Activated T-cell treated with anti-CD3 and anti-CD28 coated beads for 1 hour (primary cell): ENCODE measurements at places on chromosomes 1 and 21.

- no peak for DNase-seq
Measured at GRCh38 chr1:1366699-1367066, 8.3 kb downstream of the AURKAIP1 start.

DNA sequence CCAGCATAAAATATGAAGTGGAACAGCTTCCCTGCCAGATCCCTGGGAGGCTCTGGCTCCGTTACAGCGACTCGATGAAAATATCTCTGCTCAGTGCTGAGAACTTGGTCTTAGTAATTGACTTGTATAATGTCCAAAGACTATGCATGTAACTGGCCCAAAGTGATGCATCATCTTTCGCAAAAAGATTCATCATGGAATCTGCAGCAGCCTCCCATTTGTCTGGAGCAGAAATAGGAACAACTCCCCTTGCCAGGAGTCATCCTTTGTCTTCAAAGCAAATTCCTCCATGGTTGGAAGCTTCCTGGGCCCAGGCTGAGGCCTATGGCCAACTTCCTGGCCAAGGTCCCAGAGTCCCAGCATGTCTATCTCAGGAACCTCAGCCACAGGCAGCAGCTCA is 16.9 kb upstream of the SLC6A17 start:
- no peak for DNase-seq

- DNase-seq: no peak
Measured at GRCh38 chr1:3741566-3742438, 10.4 kb upstream of the CCDC27 start.

GRCh38 chr1:56811331-56811730 is 7.9 kb downstream of the FYB2 start:
- DNase-seq: no peak

GRCh38 chr1:184810735-184811343 is 56.2 kb upstream of the EDEM3 start:
- DNase-seq: no peak

DNA sequence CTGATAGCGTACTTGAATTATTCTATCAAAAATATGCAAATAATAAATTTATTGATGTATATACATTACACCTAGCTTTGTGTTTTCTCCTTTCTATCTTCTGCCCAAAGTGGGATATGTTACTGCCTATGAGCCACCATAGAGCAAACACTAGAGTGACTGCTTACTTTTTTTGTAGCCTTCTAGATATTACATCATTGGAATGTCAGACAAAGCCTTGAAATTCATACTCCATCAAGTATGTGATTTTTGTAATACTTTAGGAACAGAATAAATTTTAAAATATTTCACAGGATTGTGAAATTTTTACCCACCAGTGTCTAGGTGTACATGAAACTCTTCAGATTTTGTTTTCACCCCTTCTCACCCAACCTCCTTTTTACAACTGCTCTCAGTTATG is 787.6 kb downstream of the USP25 start:
- DNase-seq: no peak

DNA sequence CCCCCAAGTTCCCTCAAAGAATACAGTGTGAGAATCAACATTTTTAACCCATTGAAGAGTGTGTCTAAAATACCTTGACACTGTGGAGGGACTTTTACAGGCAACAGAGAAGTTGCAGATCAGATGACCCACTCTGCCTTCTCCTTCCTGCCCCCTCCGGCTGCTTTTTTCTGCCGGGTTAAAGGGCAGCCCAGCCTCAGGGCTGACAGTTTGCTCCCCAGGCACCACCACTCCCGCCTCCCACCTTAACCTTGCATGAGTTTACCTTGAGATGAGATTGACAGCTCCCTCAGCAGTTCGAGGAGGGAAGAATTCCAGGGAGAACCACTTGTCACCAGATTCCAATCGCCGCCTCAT is 3.2 kb downstream of the MTHFR start:
- no peak for DNase-seq

DNA sequence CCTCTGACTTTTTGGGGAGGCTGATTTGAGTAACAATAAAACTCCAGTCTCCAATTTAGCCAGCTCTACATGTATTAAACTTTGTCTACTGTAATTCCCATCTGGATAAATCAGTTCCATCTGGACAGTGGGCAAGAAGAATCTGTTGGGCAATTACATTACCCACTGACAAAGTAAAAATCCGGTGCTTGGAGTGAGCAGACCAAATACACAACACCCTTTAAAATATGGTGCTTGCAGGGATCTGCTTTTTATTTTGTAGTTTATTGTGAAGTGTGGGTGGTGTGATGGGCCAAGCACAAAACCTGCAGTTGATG is 8.9 kb upstream of the CD55 start:
- no peak for DNase-seq

- DNase-seq: no peak
Measured at GRCh38 chr1:101247404-101248287, 10.8 kb downstream of the S1PR1 start.

DNA sequence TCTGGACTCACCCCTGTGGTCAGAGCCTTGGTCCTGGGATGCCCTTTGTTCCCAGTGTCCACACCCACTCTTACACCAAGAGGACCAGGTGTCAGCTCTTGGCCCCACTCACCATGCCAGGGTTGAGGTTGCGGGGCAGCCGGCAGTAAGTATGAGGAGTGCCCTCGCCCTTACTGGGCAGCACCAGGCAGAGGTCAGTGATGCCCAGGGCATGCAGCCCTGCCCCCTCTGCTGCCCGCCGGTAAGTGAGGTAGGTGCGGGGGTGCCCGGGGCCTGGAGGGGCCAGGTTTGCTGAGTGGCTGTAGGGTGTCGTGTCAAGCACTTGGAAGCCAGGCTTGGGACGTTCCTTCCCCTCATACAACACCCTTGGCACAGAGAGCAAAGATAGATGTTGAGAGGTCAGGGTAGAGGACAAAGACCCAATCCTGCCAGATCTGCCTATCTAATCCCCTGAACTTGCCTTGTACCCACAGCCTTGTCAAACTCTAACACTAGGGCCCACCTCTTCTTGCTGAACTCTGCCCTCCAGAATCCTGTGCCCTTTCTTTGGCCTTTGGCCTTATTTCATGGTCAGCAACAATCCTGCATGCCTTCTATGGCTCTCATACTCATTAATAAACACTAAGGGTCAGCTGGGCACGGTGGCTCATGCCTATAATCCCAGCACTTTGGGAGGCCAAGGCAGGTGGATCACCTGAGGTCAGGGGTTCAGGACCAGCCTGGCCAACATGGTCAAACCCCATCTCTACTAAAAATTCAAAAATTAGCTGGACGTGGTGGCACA is 3.6 kb downstream of the DENND4B start:
- no peak for DNase-seq

- no peak for DNase-seq
Measured at GRCh38 chr1:22402356-22403053, 49.1 kb upstream of the ZBTB40 start.

- no peak for DNase-seq
Measured at GRCh38 chr1:24673341-24673740, 30.2 kb downstream of the SRRM1 start.

GRCh38 chr1:157937744-157938143 is 55.7 kb upstream of the KIRREL1 start:
- no peak for DNase-seq
